Astrocyte of the spinal cord (primary cell): ENCODE measurements at places on chromosomes 16 and 17.

- DNase-seq, result no peak
Observed at GRCh38 chr16:10552998-10553491, 27.4 kb downstream of the EMP2 start.

DNA sequence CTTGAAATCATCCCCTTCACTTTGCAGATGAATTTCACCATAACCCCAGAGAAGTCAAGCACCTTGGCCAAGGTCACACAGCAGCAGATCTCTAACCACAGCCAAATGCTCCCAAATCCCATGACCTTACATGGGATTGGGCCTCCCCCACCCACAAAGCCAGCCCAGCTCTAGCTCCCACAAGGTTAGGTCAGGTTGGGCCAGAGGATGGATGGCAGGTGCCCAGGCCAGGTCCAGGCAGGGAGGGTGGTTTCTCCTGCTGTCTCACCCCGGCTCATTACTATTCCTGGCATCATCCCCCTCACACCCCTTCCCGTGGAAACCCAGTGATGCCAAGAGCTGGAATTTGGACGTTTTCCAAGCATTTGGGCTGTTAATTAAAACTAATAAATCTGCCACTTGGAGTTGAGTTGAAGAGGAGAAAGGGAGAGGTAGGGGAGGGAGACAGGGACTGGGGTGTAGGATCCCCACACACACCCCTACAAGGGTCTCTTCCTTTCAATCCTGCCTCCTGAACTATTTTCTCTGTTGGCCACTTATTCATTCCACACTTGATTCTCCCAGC, 181.6 kb downstream of the TMEM132E start:
- DNase-seq, result no peak

GRCh38 chr17:6589266-6589946, 33.1 kb upstream of the PITPNM3 start:
- no peak for DNase-seq

DNA sequence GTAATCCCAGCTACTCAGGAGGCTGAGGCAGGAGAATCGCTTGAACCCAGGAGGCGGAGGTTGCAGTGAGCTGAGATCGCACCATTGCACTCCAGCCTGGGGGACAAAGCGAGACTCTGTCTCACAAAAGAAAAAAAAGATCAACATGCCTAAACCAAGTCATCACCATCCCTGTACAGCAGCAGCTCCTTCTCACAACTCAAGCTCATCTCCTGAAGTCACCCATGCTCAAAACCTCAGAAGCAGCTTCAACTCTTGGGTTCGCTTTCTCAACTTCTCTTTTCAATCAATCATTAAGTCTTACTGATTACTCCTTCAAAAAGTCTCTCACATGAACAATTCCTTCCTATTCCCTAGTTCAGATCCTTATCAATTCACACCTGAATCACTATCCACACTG, 31.3 kb downstream of the PHLPP2 start:
- no peak for DNase-seq

GRCh38 chr16:15599303-15600070, 43.5 kb downstream of the MARF1 start:
- DNase-seq, result no peak

DNA sequence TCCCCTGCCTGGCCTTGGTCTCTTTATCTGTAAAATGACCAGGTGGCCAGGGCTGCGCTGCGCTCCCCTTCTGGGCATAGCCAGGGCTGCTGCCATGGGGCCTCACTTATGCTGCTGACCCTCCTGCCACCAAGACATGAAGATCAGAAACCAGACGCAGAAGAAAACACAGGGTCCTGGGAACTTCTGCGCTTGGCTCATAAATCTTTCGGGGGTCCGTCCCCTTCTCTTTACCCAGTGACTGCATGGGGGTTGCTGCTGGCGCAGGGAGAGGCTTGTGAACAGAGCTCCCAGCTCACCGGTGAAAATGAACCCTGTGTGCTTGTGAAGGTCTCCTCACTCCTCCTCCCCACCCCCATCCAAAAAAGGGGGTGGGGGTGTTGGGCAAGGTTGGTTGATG, 5.7 kb upstream of the FOXL1 start:
- DNase-seq, result no peak

- no peak for DNase-seq
Observed at GRCh38 chr17:41058741-41059140, 1.2 kb downstream of the KRTAP2-3 start.

DNA sequence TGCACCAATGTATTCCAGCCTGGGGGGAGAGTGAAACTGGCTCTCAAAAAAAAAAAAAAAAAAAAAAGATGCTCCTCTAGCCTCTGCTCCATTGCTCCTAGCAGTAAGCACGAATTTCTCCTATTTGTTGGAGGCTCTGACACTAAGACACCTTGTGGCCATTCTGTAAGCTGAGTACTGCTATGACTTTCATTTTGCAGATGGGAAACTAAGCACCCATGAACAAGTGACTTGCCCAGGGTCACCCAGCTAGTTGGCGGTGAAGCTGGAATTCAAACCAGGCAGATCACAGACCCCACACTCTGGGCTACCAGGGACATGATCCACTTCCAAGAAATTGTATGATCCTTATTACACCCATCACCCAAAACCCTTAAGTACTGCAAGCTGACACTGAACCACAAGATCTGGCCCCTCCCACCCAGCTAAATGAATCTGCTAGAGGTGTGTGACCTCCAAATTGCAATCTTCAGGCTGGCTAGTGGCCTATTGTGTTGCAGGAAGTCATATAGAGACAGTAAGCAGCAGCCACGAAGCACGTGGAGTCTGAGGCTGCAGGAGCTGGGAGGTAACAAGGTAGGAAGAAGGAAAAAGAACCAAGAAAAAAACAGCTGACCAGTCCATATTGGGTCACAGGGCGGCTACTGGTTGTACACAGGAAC, 209.4 kb downstream of the XYLT1 start:
- no peak for DNase-seq

DNA sequence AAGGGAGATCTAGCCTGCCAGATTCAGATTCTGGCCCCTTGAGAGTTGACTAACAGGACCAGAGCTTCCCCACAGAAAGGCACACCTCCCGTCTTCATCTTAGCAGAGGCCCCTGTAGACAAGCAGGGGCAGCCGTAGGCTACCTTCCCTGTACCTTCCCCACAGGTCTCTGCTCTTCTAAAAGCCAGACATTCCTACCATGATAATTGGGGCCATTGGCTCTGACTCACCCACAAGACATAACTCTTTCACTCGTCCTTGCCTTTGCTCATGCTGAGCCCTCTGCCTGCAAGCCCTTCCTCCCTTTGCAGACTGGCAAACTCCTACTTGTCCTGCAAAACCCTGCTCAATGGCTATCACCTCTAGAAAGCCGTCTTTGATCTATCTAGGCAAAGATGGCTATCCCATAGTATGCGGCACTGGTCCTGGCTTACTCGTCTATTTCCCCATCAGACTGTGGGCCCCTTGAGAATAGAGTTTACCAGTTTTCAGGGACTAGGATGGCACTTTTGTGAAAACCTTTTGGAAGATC, 43.8 kb downstream of the PIMREG start:
- no peak for DNase-seq

DNA sequence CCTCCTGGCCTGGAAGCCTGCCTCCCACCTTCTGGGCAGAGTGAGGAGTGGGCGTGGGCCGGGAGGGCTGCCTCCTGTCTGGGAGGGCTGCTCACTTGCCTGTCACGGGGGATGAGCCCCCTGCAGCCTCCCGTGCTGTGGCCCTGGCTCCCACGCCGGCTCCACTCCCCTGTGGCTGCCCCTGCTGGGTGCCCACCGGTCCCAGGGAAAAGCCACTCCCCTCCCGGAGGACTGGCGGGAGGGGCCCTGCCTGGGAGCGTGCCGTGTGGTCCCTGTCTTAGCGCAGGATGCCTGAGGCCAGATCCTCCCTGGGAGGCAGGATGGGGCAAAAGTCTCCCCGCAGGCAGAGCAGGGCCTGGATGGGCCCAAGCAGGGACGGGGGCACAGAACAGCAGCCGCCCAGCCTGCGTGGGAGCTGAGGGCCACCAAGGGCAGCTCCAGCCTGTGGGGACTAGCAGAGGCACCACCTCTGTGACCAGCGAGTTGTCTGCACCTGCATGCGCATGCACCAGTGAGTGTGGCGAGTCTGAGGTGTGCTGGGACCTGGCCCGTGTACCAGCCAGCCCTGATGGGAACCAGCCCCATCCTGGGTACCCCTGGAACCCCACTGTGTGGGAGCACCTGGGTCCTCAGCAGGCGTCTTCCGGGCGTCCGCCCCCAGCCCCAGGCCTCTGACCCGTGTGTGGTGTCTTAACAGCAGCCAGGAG, 339.9 kb downstream of the SEC14L1 start:
- no peak for DNase-seq
